Bronchial smooth muscle cell (primary cell): ENCODE measurements at places on chromosomes 16 and 17. TPM values are rescaled to one million over a fixed set of nuclear protein-coding genes. Genes with fewer than 3 reads are reported as not detected.

TMEM100 gene
- total RNA-seq: 0.09 and 2.8 TPM in 2 replicates

MMP2 gene
- total RNA-seq: 1,068 and 2,465 TPM in 2 replicates

PITPNM3 gene
- total RNA-seq: 0.26 and 0.63 TPM in 2 replicates

STAT5B gene
- 14.0 and 16.8 TPM in 2 replicates for total RNA-seq

CNTNAP1 gene
- 23.4 and 39.4 TPM in 2 replicates for total RNA-seq

TLCD2 gene
- 5.2 and 8.7 TPM in 2 replicates for total RNA-seq

PRR14 gene
- total RNA-seq: 3.3 and 3.8 TPM in 2 replicates

AOC3 gene
- 0.16 and 1.9 TPM in 2 replicates for total RNA-seq
